ENCODE measurements at places on chromosomes 1 and 21.

GRCh38 chr1:109808703-109809102 lies 45.0 kb upstream of the EPS8L3 start:
- DNase-seq, result no peak

DNA sequence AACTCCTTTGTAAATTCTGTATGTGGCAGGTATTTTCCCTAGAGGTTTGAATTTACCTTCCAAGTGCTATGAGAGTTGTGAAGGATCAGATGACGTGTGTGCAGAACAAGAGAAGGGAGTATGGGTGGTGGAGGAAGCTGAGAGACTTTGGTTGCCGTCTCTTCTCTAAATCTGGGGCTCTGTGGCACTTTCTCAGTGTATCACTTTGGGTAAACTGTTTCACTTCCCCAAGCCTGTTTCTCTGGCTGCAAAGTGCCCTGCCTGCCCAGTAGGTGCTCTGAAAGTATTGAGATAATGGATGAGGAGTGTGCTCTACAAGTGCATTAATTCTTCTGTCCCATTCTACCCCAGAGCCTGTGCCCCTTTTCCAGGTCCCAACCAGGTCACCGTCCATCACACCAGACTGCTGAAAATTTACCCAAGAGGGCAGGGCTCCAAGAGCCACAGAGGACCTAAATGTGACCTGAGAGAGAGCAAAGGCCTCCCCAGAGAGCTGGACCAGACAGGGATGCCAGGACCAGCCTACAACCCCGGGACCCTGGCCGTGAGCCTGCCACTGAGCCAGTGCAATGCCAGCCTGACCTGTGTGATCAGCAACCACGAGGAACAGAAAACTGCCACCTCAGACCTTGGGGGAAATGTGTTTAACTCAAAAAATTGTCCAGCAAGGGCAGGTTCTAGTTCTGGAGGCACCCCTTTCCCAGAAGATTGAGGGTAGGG lies 131.6 kb upstream of the ETV3 start:
- no peak for DNase-seq

GRCh38 chr1:150972417-150972940 lies 2.2 kb downstream of the CERS2 start:
- DNase-seq, result no peak

- DNase-seq, result peak; percentile 47
Measured at GRCh38 chr1:154567386-154568156, at the start of gene CHRNB2. TSS of gene CHRNB2 (plus strand) at chr1:154567778. CDS start at chr1:154568045, 267 bp downstream.

- DNase-seq, result peak; percentile 82
Measured at GRCh38 chr1:156571919-156572662, at the start of gene IQGAP3. TSS of gene IQGAP3 (minus strand) at chr1:156572565. CDS start at chr1:156572529, 36 bp downstream.

GRCh38 chr1:77966291-77966690 lies 12.6 kb downstream of the FUBP1 start:
- no peak for DNase-seq

DNA sequence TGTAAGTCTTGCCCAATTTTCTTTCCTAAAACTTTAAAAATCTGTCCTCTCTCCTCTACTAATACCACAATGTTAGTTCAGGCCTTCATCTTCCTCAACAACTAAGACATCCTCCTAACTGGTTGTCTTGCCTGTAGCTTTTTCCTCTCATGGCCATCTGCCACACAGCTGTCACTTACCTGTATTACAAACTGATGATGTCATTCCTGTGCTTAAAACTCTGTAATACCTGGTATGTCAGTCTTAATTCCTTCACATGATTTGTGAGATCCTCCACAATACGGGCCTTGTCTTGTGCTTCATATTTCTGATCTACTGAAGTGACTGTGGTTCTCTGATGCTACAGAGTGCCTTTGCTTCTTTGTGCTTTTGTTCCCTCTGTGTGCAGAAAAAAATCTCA lies 9.8 kb downstream of the MRPS14 start:
- DNase-seq, result no peak

DNA sequence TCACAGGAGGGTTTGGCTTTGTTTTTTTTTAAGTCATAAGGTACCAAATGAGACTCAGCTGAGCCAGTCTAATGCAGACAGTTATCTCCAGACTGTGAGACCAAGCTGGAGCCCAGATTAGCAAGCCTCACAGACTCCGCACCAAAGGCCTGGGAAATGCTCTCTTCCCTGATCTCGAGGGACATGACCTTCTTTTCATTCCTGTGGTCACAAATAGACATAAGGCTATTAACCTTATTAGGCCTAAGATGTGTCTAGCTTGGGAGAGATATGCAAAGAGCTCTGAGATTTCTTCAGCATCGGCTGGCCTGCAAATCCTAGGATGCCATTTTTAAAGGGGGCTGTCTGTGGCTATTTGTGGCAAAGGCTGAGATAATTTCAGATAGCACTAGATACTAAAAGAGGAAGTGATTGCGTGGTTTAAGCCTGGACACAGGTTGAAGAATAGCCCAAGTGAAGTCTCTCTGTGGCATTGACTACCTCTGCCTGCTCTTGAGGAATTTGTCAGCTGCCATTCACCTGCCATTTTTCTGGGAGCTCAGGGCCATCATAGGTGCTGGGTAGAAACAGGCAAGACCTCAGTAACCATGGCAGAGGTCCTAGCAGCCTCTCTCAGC lies 301.3 kb downstream of the SIPA1L2 start:
- peak; percentile 32 for DNase-seq

DNA sequence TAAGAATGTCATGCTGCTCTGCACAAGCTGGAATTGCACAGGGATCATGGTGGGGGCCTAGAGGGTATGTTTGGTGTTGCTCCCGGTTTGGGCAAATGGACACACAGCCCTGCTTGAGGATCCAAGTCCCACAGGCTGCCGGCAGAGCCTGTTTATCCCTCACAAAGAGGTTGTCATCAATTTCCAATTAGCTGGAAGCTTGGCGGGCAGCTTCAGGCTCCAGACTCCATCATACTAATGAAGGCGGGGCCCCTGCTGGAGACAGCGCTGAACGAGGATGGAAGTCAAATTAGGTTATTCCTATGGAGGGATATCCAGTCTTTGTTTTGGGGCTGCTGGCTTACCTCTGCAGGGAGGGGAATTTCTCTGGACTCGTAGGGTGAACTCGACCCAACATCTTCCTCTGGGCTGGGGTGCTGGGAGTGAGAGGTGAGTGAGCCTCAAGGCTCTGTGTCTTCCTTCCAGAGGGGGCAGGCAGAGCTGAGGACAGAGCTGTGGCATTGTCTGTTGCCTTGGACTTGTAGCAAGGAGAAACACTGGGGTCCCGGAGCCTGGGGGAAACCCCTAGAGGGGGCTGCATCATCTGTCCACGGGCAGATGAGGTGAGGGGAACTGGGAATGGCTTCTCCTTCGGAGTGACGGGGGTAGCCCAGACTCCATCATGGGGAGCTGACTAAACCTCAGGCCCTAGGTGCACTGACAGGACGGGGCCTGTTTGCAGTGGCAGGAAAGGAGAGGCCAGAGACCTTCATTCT lies 24.9 kb upstream of the PARP1 start:
- no peak for DNase-seq

DNA sequence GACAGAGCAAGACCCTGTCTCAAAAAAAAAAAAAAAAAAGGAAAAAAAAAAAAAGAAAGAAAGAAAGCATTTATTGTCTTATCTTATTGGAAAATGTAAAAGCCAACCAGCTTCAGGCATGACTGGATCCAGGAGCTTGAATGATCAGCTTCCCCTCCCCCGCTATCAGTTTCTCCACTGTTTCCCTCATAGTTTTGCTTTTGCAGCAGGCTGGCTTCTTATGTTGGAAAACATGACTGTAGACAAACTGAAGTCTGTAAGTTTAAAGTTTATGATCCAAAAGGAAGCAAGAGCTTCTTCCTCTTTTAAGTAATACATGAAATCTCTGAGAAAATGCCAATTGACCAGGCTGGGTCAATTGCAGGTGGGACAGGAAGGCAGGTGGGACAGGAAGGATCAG lies 52.2 kb downstream of the FHAD1 start:
- DNase-seq, result no peak

GRCh38 chr1:211611818-211612217 lies 32.9 kb upstream of the SLC30A1 start:
- DNase-seq, result no peak

Data from fibroblast of skin of abdomen (primary cell).